ENCODE measurements at places on chromosomes 13 and 19. TPM values are rescaled to one million over a fixed set of nuclear protein-coding genes. Genes with fewer than 3 reads are reported as not detected.

KLK6 gene
- total RNA-seq, result not detected

CEACAM7 gene
- not detected for total RNA-seq

ZNF536 gene
- total RNA-seq, result not detected

MBD3L2 gene
- not detected for total RNA-seq

KLK7 gene
- total RNA-seq, result not detected

LILRA1 gene
- not detected for total RNA-seq

ATXN8OS gene
- total RNA-seq, result not detected

IFNL1 gene
- total RNA-seq, result not detected

ZNF497 gene
- 0.89 TPM for total RNA-seq

XRCC1 gene
- 14.4 TPM for total RNA-seq

PTPRH gene
- 15.3 TPM for total RNA-seq

ZNF681 gene
- total RNA-seq, result 0.77 TPM

LYL1 gene
- total RNA-seq, result 0.77 TPM

ERICH6B gene
- not detected for total RNA-seq

SLITRK6 gene
- total RNA-seq, result 0.22 TPM

TUBA3C gene
- total RNA-seq, result not detected

SLC7A10 gene
- total RNA-seq, result not detected

AZU1 gene
- not detected for total RNA-seq

CCL25 gene
- not detected for total RNA-seq

S1PR4 gene
- under 0.01 TPM for total RNA-seq

IGFLR1 gene
- total RNA-seq, result 0.62 TPM

GRIK5 gene
- 0.44 TPM for total RNA-seq

PRPF31 gene
- total RNA-seq, result 45.1 TPM

MCEMP1 gene
- not detected for total RNA-seq

RASAL3 gene
- total RNA-seq, result not detected

ZNF83 gene
- total RNA-seq, result 66.4 TPM
